ENCODE measurements at places on chromosomes 2 and 18.
A peak's percentile ranks its signal among the peaks of the same experiment; 100 is the strongest.

DNA sequence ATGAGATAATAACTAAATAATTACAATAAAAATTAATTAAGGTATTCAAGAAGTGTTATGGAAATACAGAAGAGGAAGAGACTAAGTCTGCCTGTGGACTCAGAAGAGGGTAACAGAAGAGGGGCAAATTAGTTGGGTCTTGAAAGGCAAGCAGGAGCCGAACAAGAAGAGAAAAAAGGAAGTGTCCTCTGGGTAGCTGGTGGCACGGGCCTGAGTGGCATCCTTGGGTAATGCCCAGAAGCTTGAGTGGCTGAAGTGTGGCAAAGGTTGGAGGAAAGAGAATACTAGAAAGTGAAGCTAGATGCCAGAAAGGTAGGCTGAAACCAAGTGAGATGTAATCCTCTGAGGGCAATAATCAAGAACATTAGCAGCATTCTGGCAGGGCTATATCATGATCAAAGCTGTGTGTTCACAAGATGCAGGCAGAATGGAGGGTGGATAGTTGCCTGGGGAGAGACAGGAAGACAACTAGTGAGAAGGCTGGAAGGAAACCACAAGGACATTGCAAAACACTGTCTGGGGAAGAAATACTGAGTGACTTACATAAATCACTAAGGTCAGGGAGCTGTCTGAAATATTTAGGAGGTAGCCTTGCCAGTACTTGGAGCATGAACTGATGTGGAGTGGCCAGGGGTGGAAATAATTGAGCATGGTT lies 16.2 kb downstream of the DOCK10 start:
- no peak for DNase-seq

DNA sequence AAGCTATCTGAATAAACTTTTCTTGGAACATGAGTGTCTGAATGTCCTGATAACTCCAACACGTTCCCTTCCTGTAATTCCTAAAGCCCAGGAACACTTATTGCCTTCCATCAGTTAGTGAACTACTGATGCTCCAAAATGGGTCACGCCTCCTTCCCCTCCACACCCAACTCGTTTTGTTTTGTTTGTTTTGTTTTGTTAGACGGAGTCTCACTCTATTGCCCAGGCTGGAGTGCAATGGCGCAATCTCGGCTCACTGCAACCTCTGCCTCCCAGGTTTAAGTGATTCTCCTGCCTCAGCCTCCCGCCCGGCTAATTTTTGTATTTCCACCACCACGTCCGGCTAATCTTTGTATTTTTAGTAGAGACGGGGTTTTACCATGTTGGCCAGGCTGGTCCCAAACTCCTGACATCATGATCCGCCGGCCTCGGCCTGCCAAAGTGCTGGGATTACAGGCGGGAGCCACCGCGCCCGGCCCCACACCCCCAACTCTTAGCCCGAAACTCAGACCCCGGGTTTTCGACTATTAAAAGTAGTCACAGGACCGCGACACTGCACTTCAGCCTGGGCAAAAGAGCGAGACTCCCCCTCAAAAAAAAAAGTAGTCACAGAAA lies 774 bp downstream of the IER3IP1 start:
- no peak for DNase-seq

DNA sequence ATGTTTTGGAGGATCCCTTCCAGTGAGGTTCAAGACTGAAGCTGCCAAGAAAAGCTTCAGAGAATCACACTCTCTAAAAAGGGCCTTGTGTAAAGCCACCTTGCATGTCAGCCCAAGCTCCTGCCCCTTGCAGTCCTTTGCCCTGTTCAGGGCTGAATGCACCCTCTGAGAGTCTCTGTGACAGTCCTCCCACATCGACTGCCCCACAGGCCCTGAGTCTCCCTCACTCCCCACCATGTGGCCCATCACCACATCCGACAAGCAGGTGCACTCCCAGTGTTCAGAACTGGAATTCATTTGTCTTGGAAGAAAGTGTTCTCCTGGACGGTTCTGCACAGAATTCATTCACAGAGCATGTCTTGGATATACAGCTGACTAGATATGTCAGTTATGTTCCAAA lies 31.0 kb downstream of the BCL11A start:
- no peak for DNase-seq

GRCh38 chr2:148974095-148974494 lies 64.4 kb upstream of the LYPD6B start:
- DNase-seq = no peak

DNA sequence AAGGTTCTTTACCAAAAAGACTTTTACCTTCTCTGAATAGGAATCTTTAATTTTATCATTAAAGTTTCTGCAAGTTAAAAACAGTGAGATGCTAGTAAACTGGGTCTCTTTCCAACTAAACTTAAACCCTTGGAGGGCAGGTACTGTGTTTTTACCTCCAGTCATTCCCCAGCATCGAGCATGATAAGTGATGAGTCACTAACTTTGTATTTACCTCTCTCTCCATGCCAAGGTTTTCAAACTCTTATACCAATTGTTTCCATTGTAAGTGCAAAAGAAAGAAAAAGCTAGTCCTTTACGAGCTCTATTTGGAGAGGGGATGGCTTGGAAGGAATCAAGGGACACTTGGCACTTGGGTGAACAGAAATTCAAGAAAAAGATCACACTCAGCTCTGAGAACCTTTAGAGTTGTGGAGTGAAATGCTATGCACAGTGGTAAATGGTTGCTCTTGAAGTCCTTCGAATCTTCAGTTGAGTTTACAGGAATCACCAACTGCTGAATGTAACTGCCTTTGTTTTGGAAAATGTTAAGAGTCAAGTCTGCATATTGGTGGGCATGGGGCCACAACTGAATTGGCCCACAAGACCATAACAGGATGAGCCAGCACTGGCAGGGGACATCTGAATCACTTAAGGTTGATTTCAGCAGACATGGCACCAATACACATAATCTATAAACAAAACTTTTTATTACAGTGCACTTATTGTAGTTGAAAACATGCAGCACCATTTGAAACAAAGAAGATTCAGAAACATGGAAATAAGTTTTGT lies 8.3 kb upstream of the RBM43 start:
- no peak for DNase-seq

GRCh38 chr2:45190481-45190942 lies 181.3 kb upstream of the SIX2 start:
- no peak for DNase-seq

DNA sequence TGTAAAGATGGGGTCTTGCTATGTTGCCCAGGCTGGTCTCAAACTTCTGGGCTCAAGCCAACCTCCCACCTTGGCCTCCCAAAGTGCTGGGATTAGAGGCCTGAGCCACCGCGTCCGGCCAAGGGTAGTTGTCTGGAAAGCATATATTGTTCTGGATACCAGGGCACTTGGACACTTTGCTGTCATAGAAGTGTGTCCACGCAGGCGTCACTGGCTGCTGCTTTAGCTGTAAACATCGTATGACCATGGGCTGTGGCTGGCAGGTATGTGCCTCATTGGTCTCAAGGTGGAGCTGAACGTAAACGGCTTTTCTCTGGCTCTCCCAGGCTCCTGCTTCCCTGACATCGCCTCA lies 3.2 kb upstream of the GPR35 start:
- DNase-seq = no peak

GRCh38 chr18:32257084-32257785 lies 67.4 kb downstream of the MEP1B start:
- no peak for DNase-seq

DNA sequence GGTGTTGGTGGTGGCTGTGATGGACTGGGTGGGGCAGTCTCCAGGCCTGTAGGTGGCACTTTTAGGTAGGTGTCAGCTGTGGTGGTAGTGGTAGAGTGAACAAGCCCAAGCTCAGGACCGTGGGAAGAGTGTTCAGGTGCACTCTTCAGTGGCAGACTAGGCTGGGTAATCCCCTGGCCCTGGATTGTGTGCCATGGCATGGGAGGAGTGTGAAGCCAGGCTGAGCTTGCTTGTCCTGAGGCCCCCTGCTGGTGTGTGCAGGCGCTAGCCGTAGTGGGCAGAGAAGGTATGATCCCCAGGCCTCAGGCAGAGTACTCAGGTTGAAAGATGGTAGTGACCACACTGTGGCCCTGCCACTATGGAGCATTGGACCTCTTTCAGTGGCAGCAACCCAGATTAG lies 850.3 kb downstream of the DSC3 start:
- no peak for DNase-seq

DNA sequence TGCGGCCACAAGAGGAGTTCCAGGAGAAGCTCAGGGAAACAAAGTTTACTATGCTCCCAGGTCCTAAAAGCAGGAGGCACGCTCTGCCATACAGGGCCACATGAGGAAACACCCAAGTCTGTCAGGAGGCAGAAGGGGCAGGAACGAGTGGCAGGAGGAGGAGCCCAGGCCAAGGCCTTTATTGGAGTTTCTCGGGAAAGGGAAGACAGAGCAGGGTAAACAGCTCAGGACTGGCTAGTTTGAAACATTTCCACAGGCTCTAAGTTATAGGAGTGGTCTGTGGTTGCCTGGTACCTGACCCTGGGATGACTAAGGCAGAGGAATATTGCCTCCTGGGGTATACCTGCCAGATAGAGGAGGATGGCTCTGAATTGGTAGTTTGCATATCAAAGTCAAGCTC lies 3.7 kb upstream of the ZNF638 start:
- no peak for DNase-seq

GRCh38 chr2:129302106-129302505 lies 677.4 kb upstream of the RAB6C start:
- no peak for DNase-seq

DNA sequence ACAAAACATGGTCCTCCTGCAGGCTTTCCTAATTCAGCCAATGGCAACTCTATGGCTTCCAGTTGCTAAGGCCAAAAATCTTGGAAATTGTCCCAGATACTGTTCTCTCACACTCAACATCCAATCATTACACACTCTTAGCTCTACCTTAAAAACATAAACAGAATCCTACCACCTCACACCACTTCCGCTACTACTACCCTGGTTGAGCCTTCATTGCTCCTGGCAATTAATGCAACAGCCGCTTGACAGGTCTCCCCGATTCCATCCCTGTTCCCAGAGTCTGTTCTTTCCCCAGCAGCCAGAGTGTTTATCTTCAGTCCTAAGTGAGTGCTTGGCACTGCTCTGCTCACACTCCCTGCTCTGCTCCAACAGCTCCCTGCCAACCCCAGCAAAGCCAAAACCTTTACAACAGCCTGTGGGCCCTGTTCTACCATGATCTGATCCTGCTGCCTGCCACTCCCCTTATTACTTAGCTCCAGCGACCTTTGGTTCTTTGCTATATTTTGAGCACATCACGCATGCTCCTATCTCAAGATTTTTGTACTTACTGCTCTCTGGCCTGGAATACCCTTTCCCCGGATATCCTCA lies 67.5 kb upstream of the AMMECR1L start:
- no peak for DNase-seq

- DNase-seq = no peak
These were observed 23.8 kb upstream of the SMAD4 start for GRCh38 chr18:51006061-51006818.

DNA sequence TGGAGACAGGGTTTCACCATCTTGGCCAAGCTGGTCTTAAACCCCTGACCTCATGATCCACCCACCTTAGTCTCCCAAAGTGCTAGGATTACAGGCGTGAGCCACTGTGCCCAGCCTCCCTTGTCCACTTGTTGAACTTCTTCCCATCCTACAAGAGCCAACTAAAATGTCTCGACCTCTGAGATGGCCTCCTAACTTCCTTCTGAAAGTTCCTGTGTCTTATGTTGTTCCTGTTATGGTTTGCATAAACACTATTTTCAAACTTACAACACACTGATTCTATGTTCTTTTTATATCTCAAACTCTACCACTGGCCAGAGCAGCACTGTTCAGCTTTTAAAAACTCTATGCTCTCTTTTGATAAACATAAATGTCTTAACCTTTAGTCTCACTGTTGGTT lies 63.3 kb upstream of the UGP2 start:
- no peak for DNase-seq

- peak; percentile 54 for DNase-seq
These were observed 510.3 kb upstream of the LINC00305 start for GRCh38 chr18:64659196-64659595.

- no peak for DNase-seq
These were observed 99.1 kb upstream of the ZNF397 start for GRCh38 chr18:35141567-35142274.

- DNase-seq = no peak
These were observed 30.1 kb upstream of the COPS8 start for GRCh38 chr2:237055386-237056100.

DNA sequence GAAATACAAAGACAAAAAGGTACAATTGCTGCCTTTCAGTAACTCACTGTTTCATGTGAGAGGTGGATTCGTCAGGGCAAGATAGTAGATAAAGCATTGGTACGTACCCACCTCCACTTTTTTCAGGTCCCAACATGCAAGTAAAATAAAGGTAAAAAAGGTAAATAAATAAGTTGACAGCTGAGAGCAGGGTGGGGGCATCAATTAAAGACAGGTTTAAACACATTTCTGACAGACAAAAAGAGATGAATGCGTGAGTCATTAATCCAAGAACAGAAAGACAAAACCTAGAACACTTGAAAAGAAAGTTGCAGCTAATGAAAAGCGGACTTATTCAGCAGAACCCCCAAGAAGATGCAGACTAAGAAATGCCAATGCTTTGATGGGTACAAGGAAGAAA lies 979.6 kb upstream of the CDH2 start:
- no peak for DNase-seq

GRCh38 chr2:240325016-240326007 lies 110.2 kb upstream of the GPC1 start:
- DNase-seq = no peak

DNA sequence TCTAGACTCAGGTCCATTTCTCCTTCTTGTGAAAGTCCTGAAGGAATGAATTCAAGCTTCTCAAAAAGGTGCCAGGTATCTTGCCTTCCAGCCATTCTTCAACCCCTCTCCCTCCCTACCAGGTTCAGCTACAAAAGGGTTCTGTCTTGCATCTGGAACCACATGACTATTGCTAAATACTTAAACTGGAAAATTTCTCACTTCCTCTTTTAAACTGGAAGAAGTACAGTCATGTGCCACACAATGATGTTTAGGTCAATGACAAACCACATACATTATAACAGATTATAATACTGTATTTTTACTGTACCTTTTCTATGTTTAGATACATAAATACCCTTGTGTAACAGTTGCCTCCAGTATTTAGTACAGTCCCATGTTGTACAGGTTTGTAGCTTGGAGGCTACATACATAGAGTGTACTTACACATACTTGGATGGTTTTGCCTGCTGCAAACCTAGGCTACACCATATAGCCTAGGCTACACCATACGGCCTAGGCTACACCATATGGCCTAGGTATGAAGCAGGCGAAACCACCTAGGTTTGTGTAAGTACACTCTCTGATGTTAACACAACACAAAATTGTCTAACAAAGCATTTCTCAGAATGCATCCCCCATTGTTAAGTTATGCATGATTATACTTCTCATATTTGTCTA lies 142.0 kb upstream of the DNMT3A start:
- no peak for DNase-seq

DNA sequence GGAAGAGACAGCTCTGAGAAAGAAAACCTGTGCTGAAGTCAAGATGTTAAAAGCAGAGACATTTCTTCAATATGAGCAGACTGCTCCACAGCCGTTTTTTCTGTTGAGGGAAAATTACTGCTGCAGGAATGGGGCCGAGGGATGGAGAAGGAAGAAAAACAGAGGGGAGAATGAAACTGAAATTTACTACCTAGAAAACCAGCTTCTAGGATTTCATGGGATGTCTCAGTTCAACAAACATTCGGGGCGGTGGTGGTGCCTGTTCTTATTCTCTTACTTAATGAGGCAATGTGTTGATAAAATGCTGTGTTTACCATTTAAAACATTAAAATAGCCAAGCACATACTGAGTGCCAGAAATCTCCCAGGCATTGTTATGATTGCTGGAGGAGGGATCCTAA lies 557.1 kb upstream of the MEX3C start:
- peak; percentile 54 for DNase-seq

- DNase-seq = no peak
These were observed 182.6 kb downstream of the GRB14 start for GRCh38 chr2:164438490-164439205.
